Aorta (tissue), 5 donors: ENCODE measurements at places on chromosomes 3 and 15. TPM values are rescaled to one million over a fixed set of nuclear protein-coding genes. Genes with fewer than 3 reads are reported as not detected.

GRCh38 chr15:69067296-69067695 lies 52.8 kb downstream of the NOX5 start:
- no peak for DNase-seq

DNA sequence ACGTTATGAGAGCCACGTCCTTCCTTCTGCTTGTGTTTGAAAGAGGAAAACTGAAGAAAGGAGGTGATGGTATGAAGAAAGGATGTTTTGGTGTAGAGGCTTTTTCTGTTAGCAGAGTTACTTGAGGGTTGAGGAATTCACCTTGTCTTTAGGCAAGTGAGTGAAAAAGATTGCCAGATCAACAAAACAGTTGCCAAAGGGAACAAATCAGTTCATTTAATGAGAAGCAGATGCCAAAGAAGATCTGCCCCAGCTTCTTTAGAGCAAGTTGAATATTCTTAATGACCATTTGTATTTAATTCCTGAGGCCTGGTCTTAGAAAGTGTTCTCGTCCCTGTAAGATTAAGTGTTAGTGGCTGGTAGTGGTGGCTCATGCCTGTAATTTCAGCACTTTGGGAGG lies 2.6 kb downstream of the CHCHD6 start:
- DNase-seq = no peak

Gene GNAT1
- polyA plus RNA-seq = not detected

- DNase-seq = no peak
These were observed 91.7 kb upstream of the GOLGA6L4 start for GRCh38 chr15:84143753-84144314.

Gene MUSTN1
- polyA plus RNA-seq = 29.7 TPM

GRCh38 chr3:112027826-112028225 lies 6.7 kb upstream of the TMPRSS7 start:
- DNase-seq = no peak

GRCh38 chr3:129467932-129468331 lies 27.9 kb downstream of the IFT122 start:
- DNase-seq = no peak

Gene POPDC2
- 11.0 TPM for polyA plus RNA-seq

DNA sequence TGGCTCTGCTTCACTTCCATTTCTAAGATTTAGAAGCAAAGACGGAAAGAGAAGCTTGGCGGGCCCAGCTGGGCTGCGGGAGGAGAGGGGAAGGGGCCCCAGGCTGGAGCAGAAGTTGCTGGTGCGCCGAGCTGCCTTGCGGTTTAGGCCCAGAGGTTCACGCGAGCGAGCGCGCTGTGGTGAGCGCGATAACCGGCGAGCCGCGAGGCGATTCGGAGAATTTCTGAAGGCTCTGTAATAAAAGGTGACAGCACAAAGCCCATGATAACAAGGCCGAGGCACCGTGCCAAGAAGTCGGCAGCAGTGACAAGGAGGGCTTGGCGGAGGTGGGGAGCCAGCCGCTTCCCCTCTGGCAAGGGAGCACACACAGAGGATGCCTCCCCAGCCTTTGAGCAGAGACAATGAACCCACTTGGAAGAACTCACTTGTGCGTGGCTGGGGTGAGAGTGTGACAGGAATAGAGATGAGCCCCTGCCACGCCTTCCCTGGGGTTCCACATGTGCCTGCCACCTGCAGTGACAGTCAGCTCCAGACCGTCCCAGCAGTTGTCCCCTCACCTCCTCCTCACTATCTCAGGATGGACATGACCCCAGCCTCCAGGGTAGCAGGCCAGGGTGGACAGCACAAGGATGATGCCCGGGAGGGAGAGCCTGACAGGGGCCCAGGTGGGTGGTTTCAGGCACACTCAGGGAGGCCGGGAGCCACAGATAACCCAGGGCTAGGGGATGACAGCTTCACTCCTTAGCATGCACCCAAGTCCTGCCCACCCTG lies 315.2 kb downstream of the UACA start:
- DNase-seq = peak; percentile 63

Gene RSL24D1
- 88.0 TPM for polyA plus RNA-seq

- no peak for DNase-seq
These were observed 229.0 kb downstream of the OXSM start for GRCh38 chr3:26018889-26019288.

- DNase-seq = no peak
These were observed 67.6 kb downstream of the SSUH2 start for GRCh38 chr3:8576841-8577571.
